CD4-positive, alpha-beta T cell treated with Interleukin-6 at 100 ng/mL for 8 hours (primary cell): ENCODE measurements at places on chromosomes 3 and 15.

- DNase-seq = peak; percentile 5
Observed at GRCh38 chr15:77179541-77179998, 108.7 kb upstream of the TSPAN3 start.

DNA sequence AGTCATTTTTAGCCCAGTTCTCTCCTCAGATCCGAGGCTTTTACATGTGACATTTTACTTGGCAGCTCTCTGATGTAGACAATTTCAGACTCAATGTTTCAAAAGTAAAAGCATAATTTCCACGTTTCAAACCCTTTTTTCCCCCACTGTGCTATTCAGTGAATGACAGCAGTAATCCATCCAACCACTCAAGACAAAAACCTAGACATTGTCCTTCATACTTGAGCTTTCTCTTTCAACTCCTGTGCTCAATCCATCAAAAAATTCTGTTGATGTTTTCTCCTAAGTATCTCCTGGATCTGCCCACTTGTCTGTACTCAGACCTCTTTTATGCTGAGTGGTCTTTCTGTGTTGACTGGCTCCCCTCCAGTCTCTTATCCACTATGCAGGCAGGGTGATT, 214.7 kb downstream of the CHL1 start:
- DNase-seq = no peak

DNA sequence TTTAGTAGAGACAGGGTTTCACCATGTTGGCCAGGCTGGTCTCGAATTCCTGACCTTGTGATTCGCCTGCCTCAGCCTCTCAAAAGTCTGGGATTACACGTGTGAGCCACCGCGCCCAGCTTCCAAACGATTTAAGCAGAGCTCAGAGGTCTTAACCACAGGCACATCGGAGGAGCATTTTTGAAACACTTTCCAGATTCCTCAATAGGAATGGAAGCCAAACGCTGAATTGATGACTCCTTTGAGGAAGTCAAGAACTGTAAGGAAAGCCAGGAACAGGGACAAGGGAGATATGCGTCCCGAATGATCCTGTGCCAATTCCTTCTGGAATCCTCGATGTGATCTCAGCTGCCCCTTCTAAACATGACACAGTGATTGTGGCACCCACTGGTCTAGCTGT, 40.0 kb downstream of the TRH start:
- DNase-seq = no peak

- DNase-seq = no peak
Observed at GRCh38 chr15:43521419-43521818, 4.0 kb downstream of the MAP1A start.

GRCh38 chr3:134282659-134283047, 32.0 kb upstream of the RYK start:
- no peak for DNase-seq

DNA sequence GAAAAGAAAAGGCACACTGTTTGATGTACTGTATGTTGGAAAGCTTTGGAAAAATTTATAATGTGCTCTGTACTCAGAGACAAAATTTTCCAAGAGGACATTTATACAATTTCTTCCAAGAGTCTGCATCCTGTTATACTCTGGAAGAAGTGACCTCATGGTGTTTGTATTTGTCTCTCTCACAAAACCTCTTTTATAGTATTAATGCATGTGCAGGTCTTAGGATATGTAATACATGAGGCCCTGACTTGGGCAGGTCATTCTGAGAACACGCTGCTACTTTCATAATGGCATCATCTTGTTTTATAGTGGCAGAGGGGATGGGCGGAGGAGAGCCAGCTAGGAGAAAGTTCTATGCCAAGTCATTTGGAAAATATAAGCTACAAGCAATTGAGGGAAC, 72.0 kb upstream of the P3H2 start:
- DNase-seq = no peak

DNA sequence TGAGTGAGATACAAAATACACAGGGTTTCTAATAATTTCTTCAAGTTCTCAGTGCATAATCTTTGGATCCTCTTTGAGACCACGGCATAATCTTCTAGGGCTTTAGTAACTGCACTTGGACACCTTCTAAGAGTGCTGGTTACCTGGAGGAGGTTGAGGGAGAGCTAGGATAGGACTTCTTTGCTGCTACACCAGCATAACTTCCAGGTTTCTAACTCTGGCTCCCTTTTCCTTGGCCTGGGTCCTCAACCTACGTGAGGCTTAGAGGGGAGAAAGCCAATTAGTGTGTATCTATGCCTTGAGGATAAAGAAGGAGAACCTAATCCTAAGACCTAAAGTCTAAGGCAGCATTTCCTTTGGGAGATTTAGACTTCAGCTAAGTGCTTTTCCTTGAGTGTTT, 184.8 kb downstream of the LSAMP start:
- DNase-seq = no peak
